ENCODE measurements at places on chromosomes 4 and X.

- no peak for DNase-seq
Observed at GRCh38 chr4:168741281-168742173, 244.7 kb downstream of the PALLD start.

DNA sequence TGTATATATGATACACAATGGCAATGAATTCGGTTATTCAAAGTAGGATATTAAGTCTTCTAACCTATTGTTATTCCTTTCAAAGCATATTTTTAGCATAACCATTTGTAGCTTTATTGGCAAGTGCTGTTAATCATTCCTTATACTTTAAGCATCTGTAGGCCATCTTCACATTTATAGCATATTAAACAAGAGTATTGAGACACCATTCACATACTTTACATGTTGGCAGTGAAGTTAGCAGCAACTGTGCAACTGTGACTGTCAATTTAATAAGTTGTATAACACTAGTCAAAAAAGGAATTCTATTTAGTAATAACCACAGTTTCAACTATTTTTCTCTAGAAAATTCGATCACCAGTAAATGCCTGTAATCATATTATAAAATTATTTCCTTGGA, 107.3 kb upstream of the MYOZ2 start:
- DNase-seq = no peak

DNA sequence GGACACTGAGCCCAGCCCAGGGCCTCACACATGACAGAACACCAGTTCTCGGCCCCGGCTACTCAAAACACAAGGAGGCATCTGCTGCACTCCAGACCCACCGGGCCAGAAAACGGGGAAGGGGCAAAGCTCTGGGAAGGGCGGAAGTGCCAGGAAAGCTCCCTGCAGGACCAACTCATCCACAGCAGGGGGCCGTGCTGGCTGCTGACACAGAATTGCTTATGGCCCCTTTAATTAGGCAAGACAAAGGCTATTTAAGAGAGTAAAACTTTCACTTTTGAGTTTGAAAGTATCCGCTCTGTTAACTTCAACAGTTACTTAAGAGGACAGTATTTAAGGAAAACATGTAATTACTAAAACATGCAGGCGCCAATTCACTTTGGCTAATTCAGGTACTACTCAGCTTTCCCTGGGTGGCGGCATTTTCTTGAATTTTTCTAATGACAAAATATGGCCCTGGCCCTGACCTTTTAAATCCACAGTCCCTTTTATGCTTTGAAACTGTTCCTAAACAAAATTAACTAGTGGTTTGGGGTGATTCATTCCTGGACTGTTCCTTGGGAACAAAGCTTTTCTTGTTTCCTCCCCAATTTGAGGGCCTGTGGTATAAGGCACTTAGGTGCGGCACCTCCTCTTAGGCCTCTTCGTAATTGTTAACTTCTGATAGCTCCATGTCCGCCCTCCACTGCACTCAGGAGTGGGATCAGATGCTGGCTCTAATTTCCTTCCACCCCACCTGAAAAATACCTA, 40.4 kb downstream of the NSG1 start:
- no peak for DNase-seq

DNA sequence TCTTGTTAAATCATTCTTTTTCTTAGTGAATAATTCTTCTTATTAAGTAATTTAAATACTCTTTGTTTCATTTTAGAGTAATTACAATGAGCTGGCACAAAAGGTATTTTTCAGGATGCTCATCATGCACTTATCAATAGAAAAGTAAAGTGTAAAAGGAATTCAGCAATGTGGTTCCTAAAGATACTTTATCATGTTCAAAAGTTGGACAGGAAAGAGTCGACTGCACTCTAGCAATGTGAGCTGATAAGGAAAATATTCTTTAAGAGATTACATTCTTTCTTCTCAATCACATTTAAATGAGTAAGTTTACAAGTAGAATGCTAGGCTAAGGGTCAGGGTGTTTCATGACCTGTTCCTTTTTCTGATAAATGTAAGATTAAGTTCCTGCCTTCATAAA, 609.5 kb upstream of the FAM241A start:
- DNase-seq = no peak

GRCh38 chr4:108255203-108255747, 86.5 kb upstream of the LEF1 start:
- no peak for DNase-seq

DNA sequence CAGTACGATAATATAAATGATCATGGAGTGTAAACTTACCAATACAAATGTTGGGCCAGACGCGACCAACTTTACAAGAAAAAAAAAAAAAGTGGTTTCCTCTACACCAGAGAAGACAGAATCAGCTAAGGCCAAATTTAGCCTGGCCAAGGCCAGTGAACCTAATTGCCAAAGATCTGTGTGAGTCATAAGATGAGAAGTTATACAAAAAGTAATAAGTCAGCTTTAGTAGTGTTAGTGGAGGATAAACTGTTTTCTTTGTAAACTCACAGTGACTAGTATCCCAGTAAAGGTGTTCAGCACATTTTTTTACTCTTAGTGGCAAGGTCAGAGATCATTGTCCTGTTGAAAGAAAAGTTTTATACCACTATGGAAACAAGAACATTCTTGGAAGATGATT, 531.4 kb upstream of the TECRL start:
- no peak for DNase-seq

- no peak for DNase-seq
Observed at GRCh38 chrX:46628460-46629371, 55.2 kb downstream of the CHST7 start.

DNA sequence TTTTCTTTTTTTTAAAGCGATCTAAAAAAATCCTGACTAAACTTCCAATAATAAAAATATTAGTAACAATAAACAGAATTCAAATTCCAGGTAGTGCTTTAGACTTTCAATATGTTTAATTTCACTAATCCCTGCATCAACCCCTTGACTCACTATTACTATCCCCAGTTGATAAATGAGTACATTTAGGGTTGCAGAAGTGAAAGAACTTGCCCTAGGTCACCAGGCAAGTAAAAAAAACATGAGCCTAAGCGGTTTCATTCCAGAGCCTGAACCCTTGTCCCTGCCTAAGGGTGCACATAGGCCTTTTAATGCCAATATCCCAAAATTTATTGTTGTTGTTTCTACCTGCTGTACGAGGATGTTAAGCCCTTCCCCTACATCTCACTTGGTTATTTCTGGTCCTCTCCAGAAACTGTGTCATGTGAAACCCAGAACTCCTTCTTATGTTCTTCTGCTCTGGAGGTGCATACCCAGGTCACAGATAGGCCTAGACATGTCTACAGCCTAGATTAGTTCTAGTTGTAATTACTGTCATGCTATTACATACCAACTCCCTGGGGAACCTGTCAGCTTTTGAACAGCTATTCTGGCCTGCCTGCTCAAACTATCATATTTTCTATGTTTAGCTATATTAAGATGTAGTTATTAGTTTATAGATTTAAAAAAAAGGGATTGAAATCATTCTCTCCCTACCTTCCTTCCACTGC, 244.5 kb upstream of the PITX2 start:
- no peak for DNase-seq

- no peak for DNase-seq
Observed at GRCh38 chr4:71697031-71697430, 86.8 kb downstream of the GC start.

DNA sequence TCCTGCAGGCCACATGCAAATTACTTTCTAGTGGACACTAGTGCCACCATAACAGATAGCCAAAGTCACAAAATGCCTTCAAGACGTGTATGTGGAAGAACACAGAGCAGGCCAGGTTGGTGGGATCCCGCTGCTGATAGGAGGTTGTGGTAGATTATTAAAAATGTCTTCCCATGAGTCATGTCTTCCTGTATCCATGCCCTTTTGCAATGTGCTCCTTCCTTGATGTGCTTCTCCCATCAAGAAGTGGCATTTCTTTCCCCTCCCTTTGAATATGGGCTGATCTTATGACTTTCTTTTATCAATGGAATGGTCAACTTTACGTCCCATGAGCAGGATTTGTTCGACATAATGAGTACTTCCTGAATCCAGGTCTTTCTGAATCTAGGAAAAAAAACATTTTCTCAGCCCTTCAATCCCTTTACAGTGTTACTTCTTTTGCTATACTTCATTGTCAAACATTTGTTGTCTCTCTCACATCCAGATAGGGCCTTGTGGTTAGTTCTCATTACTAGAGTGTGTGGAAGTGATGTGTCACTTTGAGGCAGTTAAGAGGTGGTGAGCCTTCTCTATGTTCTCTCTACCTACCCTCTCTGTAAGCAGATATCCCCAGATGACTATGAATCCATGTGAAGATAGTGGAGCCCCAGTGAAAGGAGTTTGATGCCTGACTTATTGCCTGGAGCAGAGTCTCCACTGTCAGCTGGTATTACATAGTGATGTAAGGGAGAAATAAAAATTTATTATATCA, 519.2 kb upstream of the DIPK2B start:
- no peak for DNase-seq

GRCh38 chrX:78116365-78116764, 12.3 kb downstream of the PGK1 start:
- no peak for DNase-seq

GRCh38 chr4:157035471-157035870, 40.5 kb upstream of the GLRB start:
- no peak for DNase-seq

DNA sequence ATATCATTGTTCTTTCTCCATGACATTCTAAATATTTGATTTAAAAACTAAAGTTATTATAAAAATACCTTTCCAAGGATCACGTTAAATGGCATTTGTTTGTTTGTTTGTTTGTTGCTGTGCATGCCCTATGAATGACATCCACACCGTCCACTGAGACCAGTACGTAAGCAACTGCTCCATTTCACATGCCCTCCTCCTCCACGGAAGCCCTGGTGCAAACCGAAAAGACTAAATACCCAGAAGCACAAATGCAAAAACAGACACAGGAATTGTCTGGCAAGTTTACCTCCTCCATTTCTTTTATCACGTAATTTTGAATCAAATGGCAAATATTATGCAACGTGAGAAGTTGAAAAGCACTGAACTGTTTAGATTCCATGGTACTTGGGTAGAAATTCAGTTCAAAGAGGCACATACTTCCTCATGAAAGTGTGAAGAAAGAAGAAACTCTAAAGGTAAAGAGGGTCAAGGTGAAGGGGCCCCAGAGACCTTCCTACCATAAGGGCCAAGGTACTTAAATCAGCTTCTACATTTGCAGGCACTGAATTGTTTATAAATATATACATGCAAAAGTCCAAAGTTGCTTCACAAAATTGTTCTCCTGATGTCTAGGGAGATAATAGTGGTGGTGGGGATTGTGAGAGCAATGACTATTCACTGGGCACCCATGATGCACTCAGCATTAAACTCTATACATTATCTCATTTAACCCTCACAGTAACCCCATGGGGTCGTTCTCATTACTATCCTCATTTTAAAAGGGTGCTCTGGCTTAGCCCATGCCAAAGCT, 23.4 kb downstream of the IRF2 start:
- no peak for DNase-seq

GRCh38 chr4:128871948-128872347, 62.4 kb downstream of the JADE1 start:
- peak; percentile 63 for DNase-seq

- DNase-seq = no peak
Observed at GRCh38 chr4:128475597-128475996, 188.0 kb upstream of the PGRMC2 start.

DNA sequence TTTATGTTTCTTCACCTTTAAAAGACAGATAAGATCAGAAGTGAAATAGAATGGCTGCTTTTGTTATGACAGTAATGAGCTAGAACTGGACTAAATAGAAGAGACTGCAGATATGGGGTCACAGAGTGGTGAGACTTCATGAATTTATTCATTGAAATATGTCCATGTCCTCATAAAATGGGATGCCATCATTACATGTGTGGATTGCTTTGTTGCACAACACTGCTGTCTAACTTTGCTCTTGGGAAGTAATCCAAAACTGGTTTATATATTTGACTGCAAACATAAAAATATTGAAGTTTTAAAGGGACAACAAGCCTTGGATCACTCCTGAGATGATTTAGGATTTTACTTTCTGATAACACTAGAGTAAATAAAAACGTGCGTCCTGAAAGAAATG, 209.2 kb upstream of the FAT4 start:
- no peak for DNase-seq

DNA sequence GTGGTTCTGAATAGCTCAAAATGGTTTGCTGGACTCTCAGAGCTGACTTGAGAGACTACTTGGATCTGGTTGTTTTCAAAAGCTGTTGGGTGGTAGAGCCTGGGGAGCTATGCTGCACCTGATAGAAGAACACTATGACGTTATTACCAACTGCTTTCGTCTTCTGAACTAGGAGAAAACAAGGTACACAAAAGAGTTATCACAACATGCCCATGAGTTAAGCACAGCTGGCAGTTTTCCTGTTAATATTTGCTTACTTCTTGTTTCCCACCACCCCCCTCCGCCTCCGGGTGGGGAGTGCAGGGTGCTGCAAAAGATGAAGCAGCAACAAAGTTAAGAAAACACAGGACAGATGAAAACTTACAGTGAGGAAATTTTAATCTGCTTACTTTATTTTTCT, 69.1 kb downstream of the RASL11B start:
- DNase-seq = no peak

Data from fibroblast of skin of left quadriceps (primary cell).